ENCODE measurements at places on chromosomes 12 and 14.
A peak's percentile ranks its signal among the peaks of the same experiment; 100 is the strongest.

DNA sequence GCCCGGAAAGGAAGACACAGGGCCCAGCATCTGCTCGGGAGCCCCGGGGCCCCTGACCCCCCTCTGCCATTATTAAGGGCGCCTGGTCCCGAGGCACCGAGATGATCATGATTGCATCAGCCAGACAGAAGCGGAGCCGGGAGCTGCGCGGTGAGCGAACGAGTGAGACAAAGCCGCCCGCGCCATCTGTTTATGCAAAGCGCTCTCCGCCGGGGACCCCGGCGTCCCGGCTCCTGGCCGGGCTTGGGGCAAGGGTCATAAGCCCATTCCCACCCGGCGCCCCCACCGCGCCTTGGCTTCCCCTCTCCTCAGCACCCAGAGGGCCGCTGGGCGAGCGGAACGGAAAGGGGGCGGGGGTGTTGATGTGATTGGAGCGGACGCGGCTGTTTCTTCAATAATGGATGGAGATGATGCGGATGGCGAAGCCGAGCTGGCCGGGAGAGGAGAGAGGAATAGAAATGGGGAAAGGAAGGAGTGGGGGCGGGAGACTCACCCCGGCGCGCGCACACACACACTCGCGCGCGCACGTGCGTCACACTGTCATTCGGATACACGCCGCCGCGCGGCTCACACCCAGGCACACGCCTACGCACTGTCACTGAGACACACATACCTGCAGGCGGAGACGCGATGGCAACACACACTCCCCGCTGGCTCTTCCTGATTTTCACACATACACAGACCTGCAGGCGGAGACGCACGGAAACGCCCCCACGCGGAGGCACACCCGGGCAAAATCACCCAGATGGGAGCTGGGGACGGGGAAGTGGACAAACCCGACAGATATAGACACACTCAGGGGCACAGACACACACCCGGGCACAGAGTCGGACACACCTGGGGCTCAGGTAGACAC lies 10.7 kb downstream of the STAC3 start:
- peak; percentile 86 for DNase-seq

DNA sequence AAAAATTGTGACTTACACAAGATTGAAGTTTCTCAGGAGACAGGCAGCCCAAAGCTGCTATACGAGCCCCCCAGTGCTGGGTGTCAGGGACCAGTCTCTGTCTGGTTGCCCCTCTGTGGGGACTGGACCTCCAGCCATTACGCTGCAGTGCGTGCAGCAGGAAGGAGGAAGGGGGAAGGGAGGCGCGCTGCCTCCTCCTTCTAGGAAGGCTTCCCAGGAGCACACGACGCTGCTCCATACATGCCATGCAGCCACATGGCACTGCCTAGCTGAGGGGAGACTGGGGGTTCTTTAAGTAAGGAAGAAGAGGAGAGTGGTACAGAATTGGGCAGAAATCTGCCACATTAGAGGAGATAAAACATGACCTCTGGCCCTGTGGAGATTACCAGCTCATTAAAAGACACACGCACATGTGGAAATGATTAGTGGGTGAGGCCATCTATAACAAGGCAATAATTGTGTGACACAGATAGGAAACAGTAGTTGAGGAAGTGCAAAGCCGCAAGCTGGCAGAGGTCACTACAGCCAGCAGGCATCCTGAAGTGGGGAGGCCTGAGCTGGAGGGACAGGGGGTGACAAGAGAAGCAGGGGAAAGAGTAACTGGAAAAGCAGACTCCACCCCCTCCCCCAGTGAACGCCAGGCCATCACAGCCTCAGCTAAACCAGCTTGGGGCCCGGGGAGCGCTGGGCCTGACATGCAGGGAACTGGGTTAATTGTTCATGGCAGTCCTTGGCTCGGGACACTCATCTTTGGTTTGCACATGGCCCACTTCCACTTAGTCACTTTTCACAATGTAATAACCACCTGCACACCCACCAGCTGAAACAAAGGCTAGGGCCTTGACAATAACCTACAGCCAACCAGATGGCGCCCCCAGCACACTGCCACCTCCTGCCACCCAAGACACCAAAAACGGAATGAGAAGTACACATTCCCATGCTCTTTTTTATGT lies 39.6 kb downstream of the CCDC88C start:
- peak; percentile 68 for DNase-seq

DNA sequence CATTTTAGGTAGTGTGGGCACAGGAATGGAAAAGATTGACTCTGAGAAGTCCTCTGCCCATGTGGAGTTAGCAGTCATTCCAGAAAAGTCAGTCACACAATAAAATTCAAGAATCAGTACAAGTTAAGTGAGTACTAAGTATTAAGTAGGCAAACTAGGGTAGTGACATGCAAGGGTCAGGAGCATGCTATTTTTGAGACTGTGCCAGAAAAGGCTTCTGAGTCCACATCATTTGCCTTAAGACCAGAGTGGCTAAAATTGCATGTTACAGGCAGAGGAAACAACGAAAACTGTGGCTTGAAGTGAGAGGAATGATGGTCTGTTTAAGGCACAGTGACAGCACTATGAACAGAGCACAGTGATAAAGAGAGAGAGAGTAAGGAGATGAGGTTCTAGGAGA lies 108.9 kb downstream of the SLC6A15 start:
- no peak for DNase-seq

DNA sequence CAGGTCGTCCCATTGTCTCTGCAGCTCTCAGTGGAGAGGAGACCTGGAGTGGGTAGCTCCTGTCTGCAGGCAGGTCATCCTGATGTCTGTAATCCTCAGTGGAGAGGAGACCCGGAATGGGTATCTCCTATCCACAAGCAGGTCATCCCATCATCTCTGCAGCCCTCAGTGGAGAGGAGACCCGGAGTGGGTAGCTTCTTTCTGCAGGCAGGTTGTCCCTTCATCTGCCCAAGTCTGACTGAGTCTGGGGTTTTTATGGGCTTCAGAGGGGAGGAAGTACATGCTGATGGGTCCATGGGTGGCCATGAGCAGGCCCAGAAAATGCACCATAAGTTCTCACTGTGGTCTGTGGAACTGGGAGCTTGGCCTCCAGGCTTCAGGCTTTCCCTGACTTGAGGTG lies 28.9 kb upstream of the PAPLN start:
- DNase-seq, result no peak

- DNase-seq, result no peak
These were observed 121.1 kb upstream of the SYT10 start for GRCh38 chr12:33560653-33561208.

- no peak for DNase-seq
These were observed 252.6 kb downstream of the ACSS3 start for GRCh38 chr12:81330480-81330879.

DNA sequence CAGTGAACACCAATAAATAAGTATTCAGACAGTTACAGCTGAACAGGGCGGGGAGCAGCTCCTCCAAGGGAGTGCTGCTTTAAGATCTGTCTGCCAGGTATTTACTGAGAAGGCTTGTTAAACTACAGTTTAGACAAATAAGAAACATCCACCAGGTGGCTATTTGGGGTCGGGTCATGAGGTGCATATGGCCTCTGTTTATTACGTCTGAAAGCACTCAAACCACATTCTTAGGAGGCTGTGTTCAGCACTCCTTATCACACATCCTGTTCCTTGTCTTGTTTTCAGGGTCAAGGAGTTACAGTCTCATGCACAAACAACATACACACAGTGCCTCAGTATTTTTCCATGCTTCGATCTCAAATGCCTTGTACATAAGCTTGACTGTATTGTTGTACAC lies 78.8 kb downstream of the KCNMB4 start:
- no peak for DNase-seq

GRCh38 chr12:43154498-43155045 lies 397.4 kb downstream of the ADAMTS20 start:
- DNase-seq, result no peak

- DNase-seq, result peak; percentile 17
These were observed 34.8 kb downstream of the HIGD1C start for GRCh38 chr12:50986966-50987737.

GRCh38 chr12:104648756-104649155 lies 192.0 kb downstream of the CHST11 start:
- DNase-seq, result no peak

- no peak for DNase-seq
These were observed 616.3 kb downstream of the LRFN5 start for GRCh38 chr14:42222924-42223471.

Data from stimulated activated CD4-positive, alpha-beta T cell treated with anti-CD3 and anti-CD28 coated beads, Interleukin-15, amount 100 ng/mL, for 24 hours (primary cell).